Heart right ventricle (tissue), 16 donors: ENCODE measurements at places on chromosomes 6 and 20. TPM values are rescaled to one million over a fixed set of nuclear protein-coding genes. Genes with fewer than 3 reads are reported as not detected.

GRCh38 chr20:9331707-9332435 is 182.5 kb upstream of the LAMP5 start:
- DNase-seq, result no peak

Gene VSX1
- total RNA-seq, result 0.68 TPM

Gene GTSF1L
- total RNA-seq, result not detected

DNA sequence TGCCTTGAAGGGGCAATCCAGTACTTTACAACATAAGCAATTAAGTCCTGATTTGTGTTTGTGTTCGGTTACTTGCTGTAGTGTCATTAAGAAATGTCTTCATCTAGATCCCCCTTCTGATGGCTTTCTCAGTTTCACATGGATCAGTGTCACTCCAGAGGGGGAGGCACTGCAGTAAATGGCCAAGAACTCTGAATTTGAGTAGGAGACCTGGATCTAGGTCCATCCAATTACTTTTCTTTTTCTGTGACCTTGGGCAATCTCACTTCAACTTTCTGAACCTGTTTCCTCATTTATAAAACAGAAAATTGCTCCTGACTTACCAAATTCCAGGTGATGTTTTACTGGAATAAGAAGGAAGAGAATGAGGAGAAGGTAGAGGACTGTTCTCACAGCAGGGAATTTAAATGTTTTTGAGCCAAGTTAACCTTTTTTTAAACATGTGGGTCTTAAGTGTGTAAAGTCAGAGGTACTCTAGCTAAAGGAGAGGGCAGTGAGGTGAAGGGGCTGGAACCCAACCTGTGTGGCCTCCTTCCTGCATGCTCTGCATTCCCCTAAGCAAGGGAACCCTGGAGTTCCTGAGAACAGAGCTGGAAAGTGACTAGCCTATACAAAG is 285.5 kb downstream of the HACE1 start:
- DNase-seq, result no peak

DNA sequence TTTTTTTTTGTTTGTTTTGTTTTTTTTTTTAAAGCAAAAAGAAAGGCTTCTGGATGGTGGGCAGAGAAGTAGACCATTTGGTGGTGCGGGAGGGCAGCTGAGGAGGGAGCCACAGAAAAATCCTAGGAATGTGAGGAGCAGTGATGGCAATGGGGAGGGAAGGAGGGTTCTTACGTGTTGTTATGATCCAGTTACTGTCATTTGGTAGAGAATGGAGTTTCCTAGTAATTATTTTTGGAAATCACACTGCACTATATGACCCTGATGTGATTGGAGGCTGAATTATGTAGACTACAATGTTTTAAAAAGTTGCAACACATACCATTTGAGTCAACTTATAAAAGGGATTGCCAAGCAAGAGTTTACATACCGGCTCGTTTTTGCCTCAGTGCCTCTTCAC is 22.1 kb downstream of the ADGRF5 start:
- no peak for DNase-seq

DNA sequence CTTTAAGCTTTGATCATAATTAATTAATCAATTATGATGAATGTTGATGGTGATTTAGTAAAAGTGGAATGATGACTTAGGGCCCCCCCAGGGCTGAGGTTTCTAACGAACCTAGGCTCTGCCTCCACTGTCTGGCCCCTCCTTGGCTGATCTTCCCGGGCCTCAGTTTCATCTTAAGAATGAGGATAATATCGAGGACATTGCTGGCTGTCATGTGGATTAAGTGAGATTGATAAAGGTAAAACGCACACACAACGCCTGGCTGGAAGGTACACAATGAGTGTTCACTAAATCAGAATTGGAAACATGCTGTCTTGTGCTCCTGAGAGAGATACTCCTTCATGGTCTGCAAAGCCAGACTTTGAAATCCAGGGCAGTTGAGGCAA is 5.3 kb upstream of the SULF2 start:
- no peak for DNase-seq

- DNase-seq, result no peak
Observed at GRCh38 chr6:79138146-79138545, 60.1 kb upstream of the PHIP start.

DNA sequence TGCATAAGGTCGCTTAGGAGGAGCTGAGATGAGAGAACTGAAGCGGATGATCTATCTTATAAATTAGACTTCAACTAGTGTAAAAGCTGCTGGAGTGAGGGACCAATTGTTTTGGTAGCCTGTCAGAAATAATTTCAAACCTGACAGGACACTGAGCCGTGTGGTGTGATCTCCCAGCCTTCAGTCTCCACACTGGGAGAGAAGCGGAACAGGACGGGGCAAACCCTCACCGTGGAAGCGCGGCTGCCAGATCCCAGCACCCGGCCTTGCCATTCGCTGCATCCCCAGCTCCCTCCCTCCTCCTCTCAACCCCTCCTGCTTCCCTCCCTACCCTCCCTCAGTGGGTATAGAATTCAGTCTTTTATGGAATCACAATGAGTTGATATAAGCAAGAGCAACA is 900.1 kb upstream of the SLC35B3 start:
- DNase-seq, result no peak
